T-cell (primary cell): ENCODE measurements at places on chromosomes 4 and X.

DNA sequence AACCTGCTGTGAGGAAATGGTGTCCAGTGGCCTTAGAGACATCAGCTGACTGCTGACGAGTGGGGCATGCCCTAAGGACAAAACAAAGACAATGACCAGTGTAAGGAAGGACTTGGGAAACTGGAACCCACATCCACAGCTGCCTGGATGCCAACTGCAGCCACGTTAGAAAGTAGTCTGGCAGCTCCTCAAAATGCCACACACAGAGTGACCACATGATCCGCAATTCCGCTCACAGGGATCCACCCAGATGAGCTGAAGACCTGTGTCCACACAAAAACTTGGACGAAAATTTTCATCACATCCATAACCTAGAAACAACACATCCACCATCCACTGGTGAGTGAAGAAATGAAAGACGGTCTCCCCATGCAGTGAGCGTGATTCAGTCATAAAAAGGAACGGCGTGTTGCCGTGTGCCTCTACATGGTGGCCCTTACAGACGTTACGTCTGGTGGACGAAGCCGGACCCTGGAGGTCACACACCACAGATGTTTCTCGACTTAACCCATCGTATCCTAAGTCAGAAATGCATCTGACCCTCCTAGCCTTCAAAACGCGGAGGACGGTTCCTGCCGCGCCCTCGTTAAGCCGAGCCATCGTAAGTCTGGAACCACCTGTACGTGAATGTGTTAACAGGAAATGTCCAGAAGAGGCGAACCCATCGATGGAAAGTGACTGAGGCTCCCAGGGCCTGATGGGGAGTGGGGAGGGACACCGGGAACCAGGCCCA is 40.6 kb upstream of the MXD4 start:
- DNase-seq = no peak

DNA sequence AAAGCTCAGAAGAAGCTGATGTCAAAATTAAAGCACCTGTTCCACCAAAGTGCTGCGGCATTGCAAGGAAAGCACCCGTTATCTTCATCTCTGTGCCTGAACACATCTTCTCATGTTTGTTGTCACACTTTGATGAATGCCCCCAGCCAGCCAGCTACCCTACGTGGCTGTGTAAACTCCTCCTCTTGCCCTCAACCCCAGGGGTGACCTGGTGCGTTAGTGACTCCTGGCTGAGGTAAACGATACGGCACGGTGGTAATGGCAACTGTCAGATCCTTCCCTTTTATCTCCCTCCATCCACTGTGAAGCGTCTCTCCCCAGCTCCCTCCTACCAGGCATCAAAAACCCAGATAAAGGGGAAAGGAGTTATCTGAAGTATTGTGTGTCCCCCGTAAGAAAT is 90.6 kb upstream of the WWC2 start:
- DNase-seq = no peak

GRCh38 chr4:46124773-46125413 is 1.0 kb upstream of the GABRG1 start:
- DNase-seq = no peak

DNA sequence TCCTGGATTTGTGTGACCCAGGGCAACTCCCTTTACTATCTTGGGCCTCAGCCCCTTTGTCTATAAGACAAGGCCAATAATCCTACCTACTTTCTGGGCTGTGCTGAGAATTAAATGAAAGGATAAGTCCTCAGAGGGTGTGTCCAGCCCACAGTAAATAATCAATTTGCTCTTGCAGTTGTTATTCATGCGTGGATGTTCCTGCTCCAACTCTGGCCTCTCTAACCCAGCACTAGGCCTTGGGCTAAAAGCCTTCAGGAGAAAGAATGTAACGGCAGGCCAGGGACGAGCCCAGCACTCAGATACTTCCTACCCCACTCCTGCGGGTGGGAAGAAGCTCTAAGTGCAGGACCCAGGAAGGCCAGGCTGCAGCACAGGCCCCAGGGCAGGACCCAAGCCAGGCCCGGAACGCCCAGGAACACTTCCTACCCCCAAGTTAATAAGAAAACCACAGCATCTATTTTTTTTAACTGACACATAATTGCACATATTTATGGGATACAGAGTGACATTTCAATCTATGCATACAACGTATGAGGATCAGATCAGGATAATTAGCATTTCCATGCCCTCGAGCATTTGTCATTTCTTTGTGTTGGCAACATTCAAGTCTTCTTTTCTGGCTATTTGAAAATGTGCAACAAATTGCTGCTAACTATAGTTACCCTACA is 179.6 kb upstream of the RBPJ start:
- no peak for DNase-seq

- no peak for DNase-seq
Observed at GRCh38 chrX:71184803-71185495, 38.1 kb upstream of the GJB1 start.
